ENCODE measurements at places on chromosomes 2 and 18.

DNA sequence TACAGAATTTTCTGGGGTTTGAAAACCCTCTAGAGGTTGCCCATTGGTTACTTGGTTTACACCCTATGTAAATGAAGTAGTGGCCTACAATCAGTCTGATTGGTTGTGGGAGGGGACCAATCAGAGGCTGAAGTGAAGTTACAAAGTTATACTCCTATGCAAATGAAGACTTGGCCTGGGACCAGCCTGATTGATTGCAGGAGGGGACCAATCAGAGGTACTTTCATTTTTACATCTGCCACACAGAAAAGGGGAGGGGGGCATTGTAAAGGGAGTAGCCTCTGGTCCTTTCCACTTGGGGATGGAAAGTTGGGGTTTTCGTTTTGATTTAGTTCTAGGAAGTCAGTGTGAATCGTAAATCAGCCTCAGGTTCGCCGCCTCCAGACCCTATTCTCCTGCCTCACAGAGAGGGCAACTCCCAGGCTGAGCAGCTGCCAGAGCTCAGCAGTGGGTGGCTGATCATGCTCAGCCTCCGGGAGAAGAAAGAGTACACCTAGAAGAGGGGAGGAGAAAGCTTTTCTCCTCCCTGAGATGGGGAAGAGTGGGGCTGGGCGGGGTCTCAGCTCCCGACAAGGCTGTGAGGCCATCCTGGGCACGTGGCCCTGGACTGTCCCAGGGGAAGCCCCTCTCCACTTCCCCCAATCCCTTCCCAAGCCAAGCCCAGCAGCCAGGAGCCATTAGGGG lies 372.5 kb downstream of the GALR1 start:
- no peak for DNase-seq

GRCh38 chr18:69233465-69234054 lies 167.1 kb upstream of the DOK6 start:
- no peak for DNase-seq

- DNase-seq: no peak
Measured at GRCh38 chr18:22176420-22177326, 7.3 kb downstream of the GATA6 start.

DNA sequence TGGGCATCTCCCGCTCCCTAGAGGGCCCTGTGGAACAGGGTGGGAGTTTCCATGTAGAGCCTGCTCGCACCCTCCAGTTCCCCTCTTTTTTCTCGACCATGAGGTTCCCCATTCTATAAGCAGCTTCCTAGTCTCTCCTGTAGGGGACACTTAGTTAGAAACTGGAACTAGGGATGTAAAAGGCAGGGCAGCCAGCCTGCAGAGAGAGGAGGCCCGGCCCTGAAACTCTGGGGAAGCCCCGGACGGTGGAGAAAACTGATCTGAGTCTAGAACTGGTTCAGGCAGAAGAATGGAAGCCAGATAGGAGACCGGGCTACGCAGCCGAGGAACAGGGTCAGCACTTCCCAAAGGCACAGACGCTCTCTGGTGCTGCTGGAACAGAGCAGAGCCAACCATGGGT lies 51.6 kb upstream of the ATG16L1 start:
- DNase-seq: no peak

- DNase-seq: no peak
Measured at GRCh38 chr18:48392268-48392667, 16.9 kb downstream of the ZBTB7C start.

DNA sequence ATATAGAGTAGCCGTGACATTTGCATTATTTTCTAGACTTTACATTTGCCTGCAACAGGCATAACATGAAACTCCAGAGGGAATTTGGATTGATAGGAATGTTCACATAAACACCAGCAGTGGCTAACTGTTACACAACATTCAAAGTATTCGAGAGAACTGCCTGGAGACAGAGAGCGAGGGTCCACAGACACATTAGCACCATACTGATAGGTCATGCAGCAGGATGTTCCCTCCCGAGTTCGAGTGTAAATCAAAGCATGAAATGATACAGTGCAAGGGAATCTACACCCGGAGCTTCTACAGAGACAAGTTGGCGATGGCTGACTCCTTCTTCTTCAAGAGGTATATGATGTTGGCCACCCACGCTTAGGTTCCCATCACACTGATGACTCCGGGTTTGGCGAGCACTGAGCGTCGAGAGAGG lies 89.5 kb downstream of the COL6A3 start:
- DNase-seq: no peak

GRCh38 chr18:24190590-24190989 lies 51.7 kb downstream of the CABYR start:
- no peak for DNase-seq

- DNase-seq: no peak
Measured at GRCh38 chr2:103529798-103530502, 768.1 kb downstream of the TMEM182 start.

DNA sequence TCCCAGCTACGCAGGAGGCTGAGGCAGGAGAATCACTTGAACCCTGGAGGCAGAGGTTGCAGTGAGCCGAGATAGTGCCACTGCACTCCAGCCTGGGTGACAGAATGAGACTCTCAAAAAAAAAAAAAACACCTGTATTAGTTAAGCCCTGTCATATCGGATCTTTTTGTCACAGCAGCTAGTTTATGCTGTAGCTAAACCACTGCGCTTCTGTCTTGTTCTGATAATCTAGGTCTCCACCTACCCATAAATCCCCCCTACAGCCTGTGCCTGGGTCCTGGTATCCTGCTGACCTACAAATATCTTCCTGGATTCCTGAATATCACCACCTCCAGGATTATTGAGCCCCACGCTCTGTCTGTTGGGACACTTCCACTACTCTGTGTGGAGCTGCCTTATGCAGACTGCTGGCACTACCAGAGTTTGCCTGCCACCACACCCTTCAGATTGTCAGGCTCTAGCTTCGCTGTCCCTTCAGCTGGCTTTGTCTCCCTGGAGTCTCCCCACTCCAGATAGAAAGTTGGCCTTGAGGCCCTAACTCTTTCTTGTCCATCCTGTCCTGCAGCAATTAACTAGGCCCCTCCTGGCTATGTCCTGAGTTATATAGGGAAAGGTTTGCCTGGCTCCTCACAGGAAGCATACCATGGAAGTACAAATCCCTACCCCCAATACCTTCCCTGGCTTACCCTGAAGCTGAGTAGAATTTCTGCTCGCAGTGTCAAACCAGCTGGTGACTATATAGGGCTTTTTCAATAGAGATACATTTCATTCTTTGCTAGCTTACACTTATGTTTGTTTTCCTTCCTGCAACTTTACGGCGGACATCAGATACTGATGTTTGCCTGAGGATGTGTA lies 136.0 kb upstream of the SERTAD2 start:
- no peak for DNase-seq

GRCh38 chr2:165013944-165014619 lies 58.8 kb upstream of the SLC38A11 start:
- DNase-seq: no peak

DNA sequence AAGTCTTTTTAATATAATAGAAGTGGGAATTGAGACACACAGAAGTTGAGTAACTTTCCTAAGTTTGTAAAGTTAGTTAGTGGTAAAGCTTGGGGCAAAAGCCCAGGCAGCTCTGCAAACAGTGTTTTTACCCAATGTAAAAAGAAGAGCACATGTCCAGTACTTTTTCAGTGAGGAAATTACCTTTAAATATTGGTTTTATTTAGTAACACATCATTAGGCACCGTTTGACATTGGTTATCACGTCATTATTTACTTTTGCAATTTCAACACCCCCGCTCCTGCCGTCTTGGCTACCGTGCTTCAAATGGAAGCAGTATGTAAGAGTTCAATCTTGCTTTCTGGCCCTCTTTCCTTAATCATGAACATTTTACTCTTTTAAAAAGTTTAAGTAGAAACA lies 807.9 kb downstream of the EPHA4 start:
- no peak for DNase-seq

GRCh38 chr18:59547581-59548182 lies 149.5 kb downstream of the CCBE1 start:
- no peak for DNase-seq

GRCh38 chr2:237708961-237709360 lies 81.6 kb downstream of the LRRFIP1 start:
- DNase-seq: no peak

GRCh38 chr2:27493948-27494283 lies 1.1 kb downstream of the FNDC4 start:
- no peak for DNase-seq

DNA sequence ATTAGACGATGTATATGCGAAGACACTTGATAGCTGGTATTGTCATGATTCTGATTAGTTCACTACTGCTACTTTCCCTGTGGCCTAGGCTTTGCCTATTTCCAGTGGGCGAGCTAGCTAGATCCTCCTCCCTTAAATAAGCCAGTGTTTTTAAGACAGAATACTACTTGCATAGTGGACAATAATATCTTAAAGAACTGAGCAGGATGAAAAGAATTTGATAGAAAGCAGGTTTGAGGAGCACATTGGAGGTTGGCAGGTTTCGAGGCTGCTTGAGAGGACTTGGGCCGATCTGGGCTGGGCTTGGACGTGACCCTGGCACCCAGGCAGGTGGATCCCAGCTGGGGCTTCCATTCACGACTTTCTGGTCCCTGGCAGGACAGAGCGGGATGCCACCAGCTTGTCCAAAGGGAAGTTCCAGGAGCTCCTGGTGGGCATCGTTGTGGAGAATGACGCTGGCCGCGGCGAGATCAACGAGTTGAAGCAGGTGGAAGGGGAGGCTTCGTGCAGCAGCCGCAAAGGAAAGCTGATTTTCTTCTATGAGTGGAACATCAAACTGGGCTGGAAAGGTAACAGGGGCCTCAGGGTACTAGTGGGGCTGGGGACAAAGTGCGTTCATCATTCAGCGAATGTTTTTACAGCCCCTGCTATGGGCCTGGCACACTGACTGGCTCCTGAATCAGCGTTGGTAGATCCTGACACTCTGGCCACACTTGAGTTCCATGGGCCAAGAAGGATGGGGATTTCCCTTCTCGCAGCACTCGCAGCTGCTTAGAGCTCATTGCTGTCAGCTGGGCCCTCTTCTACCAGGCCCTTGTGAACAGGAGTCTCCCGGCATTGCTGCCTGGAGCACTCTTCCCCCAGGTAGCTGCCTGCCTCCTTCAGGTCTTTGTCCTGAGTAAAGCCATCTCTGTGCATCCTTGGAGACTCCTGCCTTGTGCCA lies 16.9 kb downstream of the C2orf74 start:
- DNase-seq: no peak

DNA sequence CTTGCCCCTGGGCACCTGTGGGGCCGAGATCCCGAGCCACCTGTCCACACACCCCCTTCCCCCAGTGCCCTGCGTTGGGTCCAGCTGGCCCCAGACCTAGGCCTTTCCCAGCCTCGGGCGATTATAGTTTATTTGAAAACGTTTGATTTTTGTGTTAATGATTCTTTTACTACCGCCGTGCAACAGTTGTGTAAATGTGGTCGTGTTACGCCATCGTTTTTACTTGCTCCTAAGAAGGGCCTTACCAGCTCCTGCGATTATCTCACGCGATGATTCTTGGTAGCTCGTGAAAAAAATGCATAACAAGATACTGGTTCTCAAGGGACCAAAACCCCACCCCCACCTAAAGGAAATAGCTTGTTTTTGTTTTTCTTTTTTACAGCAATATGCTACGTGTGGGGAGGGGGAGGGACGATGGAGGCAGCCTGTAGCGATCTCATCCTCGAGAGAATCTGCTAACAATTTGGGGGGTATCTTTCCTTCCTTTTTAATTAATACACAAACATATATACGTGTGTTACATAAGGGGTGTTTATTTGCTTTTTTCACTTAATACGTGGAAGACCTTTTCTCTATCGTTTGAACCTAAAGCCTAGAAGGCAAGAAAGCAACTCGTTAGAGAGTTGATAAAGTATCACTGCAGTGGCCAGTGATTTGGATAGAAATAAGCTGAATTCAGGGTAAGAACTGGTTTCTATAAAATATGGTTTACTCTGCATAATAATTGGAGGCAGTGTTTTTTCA lies 1.0 kb downstream of the ZDBF2 start:
- no peak for DNase-seq

DNA sequence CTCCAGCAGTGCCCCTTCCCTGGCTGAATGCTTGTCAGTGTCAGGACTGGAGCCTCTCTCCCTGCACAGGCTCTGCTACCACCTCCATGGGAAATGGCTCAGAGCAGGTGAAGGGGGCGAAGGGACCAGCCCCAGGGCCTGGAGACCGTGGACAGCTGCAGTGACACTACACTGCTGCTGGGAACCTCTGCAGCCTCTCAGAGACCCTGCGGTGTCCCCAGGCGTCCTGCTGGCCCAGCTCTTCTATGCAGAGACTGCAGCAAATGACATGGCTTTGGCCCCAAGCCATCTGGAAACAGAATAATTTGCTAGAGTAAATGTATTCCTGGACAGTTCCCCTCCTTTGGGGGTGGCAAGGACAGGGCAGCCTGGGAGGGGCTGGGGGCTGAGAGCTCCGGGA lies 53.2 kb downstream of the CIB4 start:
- no peak for DNase-seq

Measured in hematopoietic multipotent progenitor cell treated with erythropoietin and hydrocortisone succinate and interleukin-3 and kit ligand, for 17 days (in vitro differentiated cells).